AG20443 (cell line): ENCODE measurements at places on chromosomes 7 and 10.

GRCh38 chr10:7767209-7767608 lies 20.6 kb downstream of the KIN start:
- peak; percentile 14 for DNase-seq

DNA sequence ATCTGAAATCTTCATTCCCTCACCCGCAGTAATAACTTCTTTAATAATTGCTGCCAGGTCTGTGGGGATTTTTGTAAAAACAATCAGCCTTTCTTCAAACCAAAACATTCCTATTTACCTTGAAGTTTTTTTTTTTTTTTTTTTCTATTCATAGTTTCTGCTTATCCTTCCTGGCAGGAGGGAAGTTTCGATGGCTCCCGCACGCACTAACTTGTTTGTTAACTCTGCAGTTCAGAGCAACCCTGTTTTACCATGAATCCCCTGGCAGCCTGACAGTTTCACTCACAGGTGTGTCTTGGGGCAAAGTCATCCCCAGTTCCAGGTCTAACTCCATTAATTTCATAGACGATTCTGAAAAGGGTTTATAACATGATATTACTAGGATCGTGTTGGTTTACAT lies 149.3 kb downstream of the KLF6 start:
- DNase-seq: no peak

DNA sequence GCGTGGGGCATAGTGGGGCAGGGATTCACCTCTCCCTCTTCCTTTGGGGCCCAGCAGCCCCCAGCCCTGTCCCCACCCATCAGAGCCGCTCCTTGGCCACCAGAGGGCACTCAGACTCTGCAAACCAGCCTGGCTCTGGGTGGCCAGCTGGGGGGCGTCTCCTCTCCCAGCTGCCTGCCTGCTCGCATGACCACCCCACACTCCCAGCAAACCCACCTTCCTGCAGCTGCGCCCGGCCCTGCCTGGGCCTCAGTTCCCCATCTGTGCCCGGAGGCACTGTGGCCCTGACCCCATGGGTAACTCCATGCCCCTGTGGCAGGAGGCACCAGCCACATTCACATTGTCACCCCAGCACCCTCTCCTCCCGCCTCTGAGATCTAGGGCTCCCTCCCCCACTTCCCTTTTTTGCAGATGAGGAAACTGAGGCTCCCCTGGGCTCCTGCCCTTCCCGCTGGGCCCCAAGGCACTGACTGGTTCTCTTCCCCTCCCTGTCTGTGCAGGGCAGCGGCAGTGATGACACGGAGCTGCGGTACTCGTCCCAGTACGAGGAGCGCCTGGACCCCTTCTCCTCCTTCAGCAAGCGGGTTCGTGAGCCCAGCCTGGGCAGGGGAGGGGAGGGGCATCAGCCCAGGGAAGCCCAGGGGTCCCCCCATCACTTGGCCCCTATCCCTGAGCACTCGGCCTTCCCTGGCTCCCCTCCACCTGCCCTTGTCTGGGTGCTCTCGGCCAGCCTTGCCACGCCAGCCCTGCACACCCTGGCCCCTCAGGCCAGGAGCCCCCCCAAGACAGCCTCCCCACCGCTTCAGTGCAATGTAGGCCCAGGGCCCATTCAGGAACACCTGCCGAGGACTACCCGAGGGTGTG lies 6.9 kb upstream of the SH2B2 start:
- peak; percentile 87 for DNase-seq

- DNase-seq: no peak
Measured at GRCh38 chr10:63703113-63703670, 182.0 kb downstream of the REEP3 start.

DNA sequence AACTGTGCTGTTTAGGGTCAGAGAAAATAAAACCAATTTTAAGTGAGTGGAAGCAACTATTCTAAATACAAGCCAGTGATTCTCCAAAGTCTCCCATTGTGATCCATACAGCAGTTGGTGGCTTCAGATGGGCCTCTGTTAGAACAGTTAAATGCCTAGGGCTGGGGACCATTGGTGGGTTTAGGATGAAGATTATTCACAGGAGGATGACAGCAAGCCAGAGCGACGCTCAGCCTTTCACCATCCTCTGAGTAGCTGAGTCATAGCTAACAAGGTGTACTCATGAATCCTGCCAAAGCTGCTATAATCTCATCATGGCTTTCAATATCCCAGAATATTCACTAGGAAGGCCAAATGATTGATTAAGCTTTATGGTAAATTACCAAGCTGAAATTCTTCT lies 39.6 kb downstream of the STARD3NL start:
- no peak for DNase-seq

GRCh38 chr10:114634609-114634979 lies 23.5 kb downstream of the ABLIM1 start:
- peak; percentile 82 for DNase-seq

GRCh38 chr7:27183682-27184336 lies 1.2 kb downstream of the HOXA11 start:
- DNase-seq: no peak

DNA sequence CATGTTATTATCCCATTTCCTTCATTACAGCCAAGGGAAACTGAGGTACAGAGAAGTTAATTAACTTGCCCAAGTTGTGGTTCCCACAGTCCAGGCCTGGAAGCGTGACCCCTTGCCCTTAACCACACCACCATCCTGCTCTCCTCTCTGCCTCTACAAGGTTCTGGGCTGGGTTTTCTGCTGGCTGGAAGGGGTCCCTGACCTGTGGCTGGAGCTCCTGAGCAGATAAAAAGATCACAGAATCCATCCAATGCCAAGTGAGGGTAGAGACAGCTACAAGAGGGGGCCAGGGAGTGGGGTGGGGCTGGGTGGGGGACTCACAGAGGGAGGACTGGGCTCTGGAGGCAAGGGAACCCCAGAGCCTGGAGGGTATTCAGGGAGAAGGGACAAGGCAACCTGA lies 9.7 kb downstream of the ASB10 start:
- DNase-seq: no peak

GRCh38 chr10:17665747-17666146 lies 21.8 kb downstream of the STAM start:
- peak; percentile 57 for DNase-seq

DNA sequence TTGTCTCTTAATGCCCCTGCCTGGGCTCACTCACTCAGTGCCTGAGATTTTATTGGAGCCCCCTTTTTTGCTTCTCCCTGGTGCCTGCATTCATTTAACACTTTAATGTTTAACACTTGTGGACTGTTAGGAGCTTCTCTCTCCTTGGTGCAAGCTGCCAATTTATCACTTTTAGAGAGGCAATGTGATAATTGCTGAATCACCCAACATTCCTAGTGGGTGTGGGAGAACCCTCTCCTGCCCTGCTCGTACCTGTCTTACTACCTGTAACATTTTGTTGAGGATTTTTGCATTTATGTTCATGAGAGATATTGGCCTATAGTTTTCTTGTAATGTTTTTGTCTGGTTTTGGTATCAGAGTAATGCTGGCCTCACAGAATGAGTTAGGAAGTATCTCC lies 13.2 kb downstream of the STAM start:
- DNase-seq: no peak

DNA sequence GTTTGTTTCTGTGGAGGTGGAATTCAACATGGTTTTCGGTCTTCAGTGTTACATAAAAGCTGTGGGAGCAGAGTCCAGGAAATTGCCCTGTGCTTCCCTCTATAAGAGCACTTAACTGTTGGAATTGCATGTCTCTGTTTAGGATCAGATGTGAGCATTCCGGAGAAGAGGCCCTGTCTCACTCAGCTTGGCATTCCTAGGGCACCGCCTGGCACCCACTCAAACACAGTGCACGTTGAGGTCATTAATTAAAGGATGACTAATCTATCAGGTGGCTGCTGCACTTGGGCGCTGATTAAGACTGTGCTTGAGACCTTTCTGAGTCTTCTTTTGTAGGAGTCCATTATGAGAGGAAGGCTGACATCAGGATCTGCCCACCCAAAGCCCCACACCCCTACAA lies 82.8 kb upstream of the VIPR2 start:
- no peak for DNase-seq

DNA sequence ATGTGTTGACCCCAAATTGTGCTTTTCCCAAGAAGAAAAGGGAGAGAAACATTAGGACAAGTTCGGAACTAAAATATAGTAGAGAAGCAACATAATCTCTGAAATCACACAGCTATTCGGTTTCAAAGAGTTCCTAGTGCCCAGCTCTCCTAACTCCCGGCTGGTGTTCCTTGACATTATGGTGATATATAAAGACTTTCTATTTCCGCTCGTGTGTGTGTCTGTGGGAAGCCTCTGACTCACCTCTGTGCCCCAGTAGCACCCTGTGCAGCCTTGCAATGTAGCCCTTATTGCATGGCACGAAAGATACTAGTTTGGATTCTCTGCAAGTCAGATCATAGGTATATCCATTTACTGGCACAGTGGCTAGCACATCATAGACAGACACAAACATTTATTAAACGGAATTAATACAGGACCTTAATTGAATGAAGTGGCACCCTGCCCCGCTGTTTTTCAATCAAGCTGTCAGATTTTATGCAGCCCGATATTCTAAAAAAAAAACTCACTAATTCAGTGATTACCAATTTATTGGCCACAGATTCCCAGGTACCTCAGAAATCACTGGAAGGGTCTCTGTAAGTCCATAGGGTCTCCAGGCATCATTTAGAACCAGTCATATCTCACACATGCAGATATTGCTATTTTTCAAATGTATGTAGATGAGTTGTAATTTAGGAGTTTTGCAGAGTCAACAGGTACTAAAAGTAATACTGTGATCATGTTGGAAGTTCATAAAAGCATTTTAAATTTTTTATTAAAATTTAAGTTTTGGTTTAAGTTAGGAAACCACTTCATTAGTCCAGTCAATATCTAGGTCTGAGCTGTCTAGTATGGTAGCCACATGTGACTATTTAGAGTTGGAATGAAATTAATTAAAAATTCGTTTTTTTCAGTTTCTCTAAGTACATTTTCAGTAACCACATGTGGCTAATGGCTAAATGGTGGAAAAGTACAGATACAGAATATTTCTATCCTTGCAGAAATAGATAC lies 43.3 kb downstream of the SFTPD start:
- no peak for DNase-seq

GRCh38 chr7:65722361-65722792 lies 150.5 kb upstream of the VKORC1L1 start:
- peak; percentile 34 for DNase-seq

GRCh38 chr10:43204042-43204942 lies 62.6 kb downstream of the RASGEF1A start:
- DNase-seq: no peak

- no peak for DNase-seq
Measured at GRCh38 chr10:4086131-4086898, 301.3 kb upstream of the KLF6 start.

DNA sequence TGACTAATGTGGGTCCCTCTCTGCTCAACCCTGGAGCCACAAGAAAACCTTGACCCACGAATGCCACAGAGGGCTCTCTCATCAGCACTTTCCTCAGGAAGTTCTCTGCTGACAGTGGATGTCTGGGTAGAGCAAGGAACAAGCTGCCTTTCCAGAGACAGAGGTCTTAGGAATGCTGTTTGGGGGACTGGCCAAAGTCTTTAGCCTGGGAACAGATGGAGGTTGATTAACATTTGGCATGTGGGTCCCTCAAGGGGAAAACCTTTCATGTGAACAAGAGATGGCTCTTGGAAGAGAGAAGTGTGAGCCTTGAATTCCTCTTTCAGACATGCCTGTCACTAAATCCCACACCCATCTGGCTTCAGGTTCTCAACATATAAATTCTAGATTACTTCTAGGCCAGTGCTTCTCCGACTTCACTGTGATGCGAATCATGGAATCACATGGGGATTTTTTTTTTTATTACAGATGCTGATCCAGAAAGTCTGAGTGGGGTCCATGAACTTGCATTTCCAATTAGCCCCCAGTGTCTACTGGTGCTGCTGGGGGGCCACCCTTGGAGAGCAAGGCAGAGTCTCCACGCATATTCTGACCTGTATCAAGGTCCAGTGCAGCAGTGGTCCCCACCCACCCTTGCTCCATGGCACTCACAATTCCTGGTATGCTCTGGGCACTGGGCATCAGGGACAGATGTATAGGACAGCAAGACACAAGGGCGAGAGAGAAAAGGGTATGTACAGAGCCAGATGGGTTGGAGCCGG lies 360.4 kb downstream of the CXCL12 start:
- DNase-seq: no peak

DNA sequence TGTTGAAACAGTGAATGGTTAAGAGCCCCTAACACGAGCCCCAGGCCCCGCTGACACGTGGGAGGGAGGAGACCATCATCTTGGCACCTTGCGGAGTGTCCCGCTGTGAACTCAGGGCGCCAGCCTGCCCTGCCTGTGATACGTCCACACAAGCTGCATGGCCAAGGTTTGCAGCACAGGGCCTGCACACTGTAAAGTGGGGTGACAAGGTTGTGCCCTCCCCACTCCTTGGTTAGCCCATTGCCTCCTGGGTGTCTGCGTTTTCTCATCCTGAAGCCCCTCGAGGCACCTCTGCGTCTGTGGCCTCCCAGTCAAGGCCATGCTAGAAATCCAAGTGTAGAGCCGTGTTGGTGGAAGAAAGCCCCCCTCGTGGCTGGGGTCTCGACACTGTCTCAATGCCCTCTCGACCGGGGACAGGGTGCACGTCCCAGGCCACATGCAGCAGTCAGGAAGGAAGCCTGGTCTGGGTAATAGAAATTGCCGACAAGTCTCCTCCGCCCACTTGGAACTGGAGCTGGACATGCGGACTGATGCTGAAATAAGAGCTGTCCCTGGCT lies 192.1 kb downstream of the DNAJB6 start:
- DNase-seq: no peak

DNA sequence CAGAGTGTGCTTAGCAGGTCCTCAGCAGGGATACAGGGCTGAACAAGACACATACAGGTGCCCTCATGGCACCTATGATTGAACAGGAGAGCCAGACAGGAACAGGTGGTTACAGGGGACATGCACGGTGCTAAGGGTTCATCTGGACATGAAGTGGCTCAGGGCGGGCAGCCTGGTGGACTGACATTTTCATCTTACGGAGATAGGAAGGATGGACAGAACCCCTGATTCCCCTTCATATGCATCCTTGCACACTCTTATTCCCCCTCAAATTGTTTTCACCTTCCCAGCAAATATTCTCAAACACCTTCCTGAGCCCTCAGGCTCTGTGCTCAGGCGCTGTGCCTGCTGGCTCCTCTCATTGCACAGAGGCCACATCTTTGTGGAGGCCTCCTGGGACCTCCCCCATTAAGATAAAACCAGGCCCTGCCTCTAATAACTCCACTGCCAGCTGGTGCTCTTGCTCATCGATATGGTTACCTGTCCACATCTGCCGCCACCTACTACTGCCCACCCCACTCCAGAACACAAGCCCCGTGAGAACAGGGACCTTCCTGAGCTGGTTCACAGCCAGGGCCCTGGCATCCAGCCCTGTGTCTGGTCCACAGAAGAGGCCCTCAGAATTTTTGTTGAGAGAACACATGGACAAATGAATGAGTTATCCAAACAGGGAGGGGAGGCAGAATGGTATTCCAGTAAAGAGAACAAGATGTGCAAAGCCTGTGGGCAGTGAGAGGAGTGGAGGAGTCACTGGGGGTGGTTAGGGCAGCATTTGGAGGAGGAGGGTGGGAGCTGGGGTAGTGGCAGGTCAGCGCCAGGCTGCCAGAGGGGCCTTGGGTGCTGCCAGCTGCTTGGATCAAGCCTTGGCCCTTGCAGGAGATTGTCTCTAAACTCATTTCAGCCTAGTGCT lies 68.9 kb upstream of the AQP1 start:
- DNase-seq: peak; percentile 65

DNA sequence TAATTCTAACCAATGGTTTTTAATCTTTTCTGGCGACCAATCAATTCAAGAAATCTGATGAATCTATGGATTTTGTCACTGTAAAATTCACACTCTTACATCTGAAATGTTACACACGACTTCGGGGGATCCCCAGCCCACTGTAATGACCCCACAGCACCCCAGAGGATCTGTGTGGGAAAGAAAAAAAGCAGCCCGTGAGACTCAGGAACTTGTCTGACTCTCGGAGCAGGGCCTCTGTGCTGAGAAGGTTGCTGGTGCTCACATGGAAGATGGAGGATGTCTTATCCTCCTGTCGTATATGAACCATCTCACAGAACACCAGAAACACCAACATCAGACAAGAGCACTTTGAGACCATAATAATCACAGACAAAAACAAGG lies 228.4 kb upstream of the INHBA start:
- DNase-seq: no peak
